ENCODE measurements at places on chromosomes 16 and 17.

- DNase-seq: no peak
Measured at GRCh38 chr16:28931801-28932225, at the start of gene CD19. CD19 (plus strand) TSS chr16:28931971; CDS start chr16:28932001, 30 bp downstream.

- no peak for DNase-seq
Measured at GRCh38 chr17:82385559-82386254, 14.1 kb downstream of the UTS2R start.

DNA sequence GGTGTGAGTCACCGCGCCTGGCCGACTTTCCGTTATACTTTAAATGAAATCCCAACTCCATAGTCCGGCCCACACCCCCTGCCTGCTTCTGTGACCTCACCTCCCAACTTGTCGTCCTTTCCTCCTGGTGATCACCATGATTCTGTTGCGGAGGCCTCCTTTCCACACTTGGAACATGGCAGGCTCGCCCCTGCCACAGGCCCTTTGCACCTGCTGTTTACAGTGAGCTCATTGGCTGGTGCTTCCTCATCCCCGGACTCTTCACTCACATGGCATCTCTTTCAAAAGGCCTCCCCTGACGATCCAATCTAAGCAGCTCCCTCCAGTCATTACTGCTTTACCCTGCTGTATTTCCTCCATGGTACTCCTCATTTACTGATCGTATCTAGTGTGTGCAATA is 64.6 kb downstream of the RAP1GAP2 start:
- DNase-seq: no peak

DNA sequence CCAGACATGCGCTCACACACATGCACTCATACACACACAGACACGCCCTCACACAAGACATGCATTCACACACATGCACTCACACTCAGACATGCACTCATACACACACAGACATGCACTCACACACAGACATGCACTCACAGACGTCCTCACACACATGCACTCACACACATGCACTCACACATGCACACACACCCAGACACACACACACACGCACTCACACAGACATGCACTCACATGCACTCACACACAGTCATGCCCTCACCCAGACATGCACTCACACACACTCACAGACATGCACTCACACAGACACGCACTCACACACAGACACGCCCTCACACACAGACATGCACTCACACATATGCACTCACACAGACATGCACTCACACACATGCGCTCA is 2.1 kb upstream of the ZNF469 start:
- no peak for DNase-seq

DNA sequence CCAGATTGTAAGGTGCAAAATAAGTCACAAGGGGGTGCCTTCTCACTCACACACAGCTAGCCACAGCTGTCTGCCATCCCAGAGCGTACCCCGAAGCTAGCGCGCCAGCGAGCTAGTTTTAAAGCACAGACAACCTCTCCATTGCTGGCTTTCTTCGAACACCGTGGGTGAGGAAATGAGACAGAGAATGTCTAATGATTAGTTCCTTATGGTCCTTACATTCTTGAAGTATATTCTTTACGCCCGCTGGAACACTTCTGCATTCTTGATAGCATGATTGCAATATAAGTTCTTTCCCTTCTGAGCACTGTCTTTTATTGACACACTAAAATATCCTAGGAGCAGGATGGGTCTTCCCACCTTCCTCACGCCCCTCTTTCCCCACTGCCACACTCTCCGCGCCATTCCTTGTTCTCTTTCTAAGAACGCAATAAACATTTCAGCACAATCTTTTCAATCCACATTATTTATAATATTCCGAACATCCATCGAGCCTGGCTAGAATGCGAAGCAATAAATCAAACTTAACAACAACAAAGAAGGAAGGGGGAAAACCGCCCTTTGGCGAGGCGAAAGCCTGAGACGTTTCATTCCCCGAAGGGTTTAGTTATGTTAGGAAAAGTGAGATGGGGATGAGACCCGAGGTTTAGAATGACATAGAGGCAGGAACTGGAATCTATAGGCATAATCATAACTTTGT is 251.3 kb downstream of the NTN1 start:
- no peak for DNase-seq

GRCh38 chr16:24524855-24525677 is 14.3 kb upstream of the RBBP6 start:
- no peak for DNase-seq

GRCh38 chr17:70646673-70647072 is 477.3 kb downstream of the KCNJ2 start:
- no peak for DNase-seq

DNA sequence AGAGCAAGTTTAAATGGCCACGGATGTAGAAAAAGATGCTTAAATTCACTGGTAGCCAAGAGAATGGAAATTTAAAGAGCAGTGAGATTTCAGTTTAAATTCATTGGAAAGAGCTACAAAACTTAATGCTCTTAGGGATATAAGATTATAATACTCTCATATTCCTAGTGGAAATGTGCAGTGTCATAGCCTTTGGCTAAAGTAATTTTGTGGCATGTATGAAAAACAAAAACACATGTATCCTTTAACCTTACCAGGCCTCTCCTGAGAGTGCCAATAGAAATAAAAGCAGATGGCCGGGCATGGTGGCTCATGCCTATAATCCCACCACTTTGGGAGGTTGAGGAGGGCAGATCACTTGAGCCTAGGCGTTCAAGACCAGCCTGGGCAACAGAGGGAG is 289.2 kb downstream of the PHKB start:
- no peak for DNase-seq

DNA sequence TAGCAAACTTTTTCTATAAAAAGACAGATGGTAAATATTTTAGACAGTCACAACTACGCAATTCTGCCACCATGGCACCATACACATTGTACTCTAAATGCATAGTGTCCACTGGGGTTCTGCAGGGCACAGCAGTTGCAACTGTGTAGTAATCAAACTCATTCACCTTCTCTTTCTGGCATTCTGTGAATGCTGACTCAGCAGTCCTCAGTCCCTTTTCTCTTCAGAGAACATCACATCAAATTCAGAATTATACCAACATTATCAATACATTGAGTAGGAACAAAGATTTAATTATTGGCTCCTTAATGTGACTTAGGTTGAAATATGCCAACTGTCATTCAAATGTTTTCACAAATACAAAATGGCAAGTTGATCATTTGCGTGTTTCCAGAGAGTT is 74.2 kb upstream of the N4BP1 start:
- DNase-seq: no peak

DNA sequence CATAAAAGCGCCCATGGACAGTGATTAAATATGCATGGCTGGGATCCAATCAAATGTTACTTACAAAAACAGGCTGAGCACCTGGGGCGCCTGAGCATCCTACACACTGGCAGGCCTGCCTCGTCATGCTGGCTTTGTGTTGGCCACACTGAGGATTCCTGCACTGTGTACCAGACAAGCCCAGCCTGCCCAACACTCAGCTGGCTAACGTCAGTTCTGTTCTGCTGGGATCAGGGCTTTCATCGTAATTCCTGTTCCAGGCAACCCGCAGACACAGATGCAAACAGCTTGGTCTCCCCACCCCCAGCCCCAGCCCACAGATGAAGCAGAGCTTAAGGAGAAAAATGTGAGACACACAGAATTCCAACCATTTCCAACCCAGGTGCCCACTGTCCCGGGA is 30.7 kb downstream of the PIMREG start:
- no peak for DNase-seq

DNA sequence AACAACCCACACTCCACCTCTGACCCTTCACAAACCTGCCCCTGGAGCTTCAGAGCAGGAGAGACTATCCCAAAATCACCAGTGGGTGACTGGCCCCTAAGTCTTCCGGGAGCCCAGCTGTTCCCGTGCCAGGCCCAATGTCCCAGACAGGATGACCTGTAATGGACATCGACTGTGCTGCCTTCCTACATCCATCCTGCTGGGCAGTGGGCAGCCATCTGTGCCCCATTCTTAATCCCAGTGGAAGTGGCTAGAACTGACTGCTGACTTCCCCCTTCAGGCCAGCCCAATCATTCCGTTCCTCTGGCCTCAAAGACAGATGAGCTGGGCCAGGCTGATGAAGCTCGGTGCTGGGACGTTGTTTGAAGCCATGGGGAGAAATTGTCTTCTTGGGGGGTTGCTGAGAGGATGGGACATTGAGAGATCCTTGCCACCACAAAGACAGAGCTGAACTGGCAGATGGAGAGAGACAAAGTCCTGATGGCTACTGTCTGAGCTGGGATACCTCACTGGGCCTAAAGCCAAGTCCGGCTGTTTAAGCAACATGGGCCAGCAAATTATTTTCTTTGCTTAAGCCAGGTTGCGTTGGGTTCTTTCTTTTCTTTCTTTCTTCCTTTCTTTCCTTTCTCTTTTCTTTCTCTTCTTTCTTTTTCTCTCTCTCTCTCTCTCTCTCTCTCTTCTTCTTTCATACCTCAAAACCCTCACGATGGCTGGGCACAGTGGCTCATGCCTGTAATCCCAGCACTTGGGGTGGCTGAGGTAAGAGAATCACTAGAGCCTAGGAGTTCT is 17.9 kb upstream of the ALOX15B start:
- no peak for DNase-seq

DNA sequence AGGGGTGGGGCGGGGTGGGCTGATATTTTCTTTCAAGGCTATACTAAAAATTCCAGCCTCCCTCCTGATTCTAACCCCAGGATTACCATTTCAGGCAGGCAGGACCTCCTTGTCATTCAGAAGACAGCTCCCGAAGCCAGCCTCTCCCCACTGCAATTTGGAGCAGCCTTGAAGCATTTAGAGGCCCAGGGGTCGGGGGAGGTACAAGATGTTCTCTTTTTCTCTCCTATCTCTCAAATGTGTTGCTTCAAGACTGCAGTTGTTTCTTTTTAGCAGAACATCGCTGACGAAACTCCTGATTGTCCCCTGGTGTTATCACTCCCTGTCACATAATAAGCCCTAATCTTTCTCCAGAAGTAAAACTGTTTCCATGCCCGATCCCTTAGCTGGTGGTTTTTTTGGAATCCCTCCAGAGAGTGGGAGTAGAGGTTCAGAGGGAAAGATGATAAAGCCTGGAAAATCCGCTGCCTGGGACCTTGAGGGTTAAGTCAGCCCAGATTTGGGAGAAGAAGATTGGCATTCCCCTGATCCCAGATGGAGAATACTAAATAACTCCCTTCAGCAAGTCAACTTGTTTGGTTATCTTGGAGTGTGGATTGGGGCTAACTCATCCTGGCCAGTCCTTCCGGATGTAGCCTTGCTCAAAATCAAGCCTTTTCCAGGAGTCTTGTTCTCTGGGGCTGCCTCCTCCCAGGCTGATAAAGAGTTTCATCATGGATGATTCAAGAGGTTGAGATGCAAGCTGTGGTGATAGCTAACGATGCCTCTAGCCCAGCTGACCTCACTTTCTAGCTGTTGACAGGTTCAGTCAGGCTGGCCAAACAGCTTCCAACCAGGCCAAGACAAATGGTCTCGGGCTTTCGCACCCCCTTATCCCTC is 71.3 kb downstream of the SOX9 start:
- DNase-seq: no peak

DNA sequence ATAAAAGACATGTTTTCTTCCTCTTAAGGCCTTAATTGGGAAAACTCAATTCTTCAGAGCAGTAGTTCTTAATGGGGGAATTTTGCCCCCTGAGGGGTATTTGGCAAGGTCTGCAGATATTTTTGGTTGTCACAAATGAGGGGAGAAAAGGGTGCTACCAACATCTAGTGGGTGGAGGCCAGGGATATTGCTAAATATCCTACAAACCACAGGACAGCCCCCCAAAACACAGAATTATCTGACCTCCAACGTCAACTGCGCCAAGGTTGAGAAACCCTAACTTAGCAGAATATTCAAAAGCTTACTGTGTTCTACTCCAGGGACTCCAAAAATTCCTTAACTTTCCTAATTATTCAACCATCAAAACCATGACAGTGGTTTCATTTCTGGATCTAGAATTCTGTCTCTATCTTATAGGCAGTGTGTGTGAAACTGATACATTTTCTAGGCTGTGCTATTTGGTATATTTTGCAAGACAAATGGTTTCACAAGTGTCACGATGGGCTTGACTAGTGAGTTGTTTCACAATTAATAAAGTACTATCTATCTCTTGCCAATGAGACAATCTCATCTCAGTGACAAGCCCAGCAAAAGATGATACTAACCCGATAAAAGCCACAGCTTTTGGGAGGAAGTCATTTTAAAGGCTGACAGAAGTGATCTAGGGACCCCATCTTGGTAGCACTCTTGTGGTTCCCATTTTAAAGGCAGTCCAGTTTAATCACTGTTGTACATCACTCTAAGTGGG is 14.7 kb downstream of the TXNDC11 start:
- no peak for DNase-seq

DNA sequence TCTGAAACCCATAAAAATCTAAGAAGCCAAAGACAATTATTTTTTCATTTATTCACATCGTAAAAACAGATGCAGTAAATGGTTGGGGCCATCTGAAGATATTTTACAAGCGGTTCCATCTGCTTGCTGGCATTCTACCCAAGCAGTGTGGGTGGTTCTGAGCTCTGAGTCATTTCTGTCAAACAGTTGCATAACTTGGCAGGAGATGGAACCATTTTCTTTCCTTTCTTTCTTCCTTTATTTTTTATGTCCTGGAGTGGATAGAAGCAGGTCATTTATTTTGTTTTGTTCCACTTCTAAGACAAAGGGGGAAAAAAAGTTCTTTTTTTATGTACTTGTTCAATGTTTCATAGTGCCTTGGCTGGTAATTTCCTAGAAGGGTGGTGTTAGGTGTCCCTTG is 1151.9 kb upstream of the GOT2 start:
- DNase-seq: no peak

GRCh38 chr17:11880714-11881113 is 116.6 kb downstream of the ZNF18 start:
- DNase-seq: no peak

DNA sequence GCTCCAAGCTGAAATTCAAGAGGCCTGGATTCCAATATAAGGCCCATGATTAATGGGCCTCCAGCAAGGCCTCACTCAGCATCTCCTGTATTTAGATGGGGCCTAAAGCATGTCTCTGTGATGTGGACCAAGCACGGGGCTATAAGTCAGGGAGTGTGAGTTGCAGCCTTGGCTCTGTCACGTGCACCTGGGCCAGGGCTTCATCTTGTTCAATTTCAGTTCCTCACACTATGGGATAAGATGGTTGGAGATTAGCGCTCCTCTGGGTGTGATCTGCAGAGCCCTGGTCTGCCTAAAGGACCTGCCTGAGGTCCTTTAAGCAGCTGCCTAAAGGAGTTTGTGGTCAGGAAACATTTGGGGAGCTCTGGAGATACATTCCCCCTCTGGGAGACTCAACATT is 25.2 kb downstream of the KLHL36 start:
- no peak for DNase-seq

DNA sequence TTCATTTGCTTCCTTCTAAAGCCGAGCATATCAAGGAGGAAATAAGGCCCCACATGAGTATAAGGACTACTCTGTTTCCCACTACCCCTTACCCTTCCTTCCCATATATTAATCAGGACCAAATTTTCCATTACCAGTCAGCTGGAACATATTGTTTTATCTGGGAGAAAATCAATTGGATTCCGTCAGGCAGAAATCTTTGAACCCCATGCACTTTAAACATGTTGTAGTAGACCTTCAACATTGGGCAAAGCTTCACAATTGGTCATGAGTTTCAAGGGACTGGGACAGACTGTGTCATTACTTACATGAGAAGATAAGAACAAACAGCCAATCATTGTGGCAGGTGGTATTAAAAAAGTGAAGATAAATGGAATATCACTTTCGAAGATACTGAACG is 70.3 kb downstream of the ABCA8 start:
- DNase-seq: no peak

Measured in activated CD4-positive, CD25-positive, alpha-beta regulatory T cell treated with anti-CD3 and anti-CD28 coated beads, Interleukin-2, amount 50 U/mL, for 72 hours (primary cell).